ENCODE measurements at places on chromosomes 7 and 10.

DNA sequence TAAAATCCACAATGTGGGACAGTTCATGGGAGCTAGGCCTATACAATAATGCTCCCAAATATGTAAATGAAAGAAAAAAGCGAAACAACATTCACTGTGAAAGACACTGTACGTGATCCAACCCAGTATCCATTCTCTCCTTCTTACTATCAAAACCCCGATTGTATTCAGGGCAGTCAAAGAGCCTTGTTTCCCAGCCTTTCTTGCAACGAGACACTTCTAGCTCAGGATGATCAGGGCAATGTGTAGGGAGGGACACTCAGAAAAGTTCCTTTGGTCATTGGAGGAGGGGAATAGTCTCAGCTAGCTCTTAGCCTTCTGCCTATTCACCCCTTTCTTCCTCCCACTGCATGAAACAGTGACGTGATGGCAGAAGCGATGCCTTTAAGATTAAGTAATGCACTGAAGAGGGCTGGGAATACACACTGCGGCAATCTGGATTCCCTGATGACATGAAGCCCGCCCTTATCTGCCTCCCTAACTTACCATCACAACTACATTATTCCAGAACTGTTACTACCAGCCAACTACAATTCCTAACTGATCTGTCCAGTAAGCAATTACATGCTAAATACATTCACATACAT lies 27.3 kb downstream of the UBE2H start:
- no peak for DNase-seq

DNA sequence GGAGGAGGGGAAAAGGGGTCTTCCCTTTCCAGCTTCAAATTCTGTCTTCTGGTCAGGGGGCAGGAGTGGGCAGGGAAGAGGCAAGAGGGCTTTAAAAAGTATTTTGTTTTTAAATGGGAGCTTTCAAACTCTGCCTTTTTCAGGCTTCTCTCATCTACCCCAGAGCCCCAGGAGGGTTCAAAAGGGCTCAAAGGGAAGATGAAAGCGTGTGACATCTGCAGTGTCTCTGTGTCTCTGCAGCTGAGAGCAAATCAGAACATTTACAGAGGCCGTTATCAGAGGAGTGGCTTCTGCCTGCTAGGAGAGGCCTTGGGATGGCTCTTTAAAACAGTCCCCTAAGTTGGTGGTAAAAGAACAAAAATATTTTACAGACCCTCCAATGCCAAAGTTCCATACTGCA lies 30.3 kb downstream of the TRIM8 start:
- DNase-seq, result no peak

DNA sequence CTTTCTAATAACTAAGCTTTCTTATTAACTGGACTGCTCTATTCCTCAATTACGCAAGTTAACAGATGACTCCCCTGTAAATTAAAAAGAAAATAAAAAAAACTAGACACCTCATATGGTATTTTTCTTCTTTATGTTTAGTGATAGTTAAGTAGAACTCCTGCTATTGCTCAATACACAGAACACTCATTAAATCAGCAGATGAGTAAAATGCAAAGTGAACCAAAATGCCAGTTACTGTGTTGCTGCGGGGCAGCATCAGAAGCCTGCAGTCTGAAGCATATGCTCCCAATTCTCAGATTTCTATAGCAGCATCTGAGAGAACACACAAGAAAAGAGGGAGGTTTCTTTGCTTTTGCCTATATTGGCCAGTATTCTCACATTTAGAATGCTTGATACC lies 28.4 kb downstream of the CDK6 start:
- no peak for DNase-seq

- DNase-seq, result no peak
These were observed 985 bp upstream of the CYTH3 start for GRCh38 chr7:6273380-6273837.

DNA sequence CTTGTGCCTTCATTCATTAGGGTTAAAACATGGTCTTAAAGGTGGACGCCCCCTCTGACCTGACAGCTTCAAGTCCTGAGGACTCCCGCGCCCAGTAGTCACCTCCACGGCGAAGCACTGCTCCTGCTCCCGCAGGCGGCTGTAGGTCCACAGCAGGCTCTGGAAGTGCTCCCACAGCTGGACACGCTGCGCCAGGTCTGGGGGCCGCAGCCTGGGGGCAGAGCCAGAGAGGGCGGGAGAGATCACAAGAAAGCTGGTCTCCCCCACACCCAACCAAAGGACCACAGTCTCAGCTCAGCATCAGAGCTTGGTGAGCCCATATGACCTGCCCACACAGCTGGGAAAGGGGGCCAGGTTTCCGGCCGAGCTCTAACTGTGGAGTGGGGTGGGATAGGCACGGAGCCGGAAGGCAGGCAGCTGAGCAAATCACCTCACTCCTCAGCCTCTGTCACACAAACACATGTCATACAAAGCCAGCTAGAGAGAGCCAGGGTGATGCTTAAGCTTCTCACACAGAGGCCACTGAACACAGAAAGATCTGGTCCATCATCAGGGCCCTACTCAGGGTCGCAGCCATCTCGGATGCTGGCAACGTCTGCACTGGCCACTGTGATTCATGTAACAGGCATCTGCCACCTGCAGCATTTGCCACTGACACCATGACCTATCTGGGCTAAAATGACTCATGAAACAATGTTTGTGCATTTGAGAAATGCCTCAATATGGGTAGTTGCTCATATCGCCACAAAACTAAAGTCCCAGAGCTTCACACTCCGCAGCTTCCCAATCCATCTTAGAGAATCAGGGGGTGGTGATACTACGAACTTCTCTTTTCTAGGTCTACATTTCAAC lies 12.6 kb downstream of the HPS1 start:
- no peak for DNase-seq

Measured in liver (tissue), 10 donors.